ENCODE measurements at places on chromosomes 5 and 9.

GRCh38 chr5:168934169-168934568 lies 355.0 kb upstream of the PANK3 start:
- DNase-seq, result no peak

DNA sequence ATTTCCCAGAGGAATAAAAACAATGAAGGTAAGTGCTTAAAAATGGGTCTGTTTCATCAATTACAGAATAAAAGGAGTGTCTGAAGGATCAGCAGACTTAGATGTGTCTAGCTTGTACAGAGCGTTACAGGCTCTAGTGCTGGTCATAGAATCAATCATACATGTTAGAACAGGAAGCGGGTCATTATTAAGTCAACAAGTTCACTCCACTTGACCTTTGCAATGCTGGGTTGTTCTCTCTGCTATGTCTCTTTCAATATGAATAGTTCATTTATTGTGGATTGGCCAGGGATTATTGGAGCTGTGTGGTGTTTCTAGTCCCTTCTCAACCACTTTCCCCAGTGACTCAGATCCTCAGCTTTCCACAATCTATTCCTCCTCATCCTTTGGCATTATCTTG lies 20.7 kb upstream of the EGFLAM start:
- no peak for DNase-seq

- no peak for DNase-seq
These were observed 441.5 kb upstream of the PTGER4 start for GRCh38 chr5:40238066-40238745.

DNA sequence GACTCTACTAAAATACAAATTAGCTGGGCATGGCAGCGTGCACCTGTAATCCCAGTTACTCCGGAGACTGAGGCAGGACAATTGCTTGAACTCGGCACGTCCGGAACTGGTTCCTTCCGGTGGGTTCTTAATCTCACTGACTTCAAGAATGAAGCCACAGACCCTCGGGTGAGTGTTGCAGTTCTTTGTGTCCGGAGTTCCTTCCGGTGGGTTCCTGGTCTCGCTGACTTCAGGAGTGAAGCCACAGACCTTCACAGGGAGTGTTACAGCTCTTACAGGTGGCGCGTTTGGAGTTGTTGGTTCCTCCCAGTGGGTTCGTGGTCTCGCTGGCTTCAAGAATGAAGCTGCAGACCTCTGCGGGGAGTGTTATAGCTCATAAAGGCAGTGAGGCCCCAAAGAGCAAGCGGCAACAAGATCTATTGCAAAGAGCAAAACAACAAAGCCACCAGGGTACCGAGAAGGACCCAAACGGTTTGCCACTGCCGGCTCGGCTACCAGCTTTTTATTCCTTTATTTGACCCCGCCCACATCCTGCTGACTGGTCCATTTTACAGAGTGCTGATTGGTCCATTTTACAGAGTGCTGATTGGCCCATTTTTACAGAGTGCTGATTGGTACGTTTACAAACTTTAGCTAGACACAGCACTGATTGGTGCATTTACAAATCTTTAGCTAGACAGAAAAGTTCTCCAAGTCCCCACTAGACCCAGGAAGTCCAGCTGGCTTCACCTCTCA lies 28.6 kb upstream of the SLC6A19 start:
- DNase-seq, result no peak

DNA sequence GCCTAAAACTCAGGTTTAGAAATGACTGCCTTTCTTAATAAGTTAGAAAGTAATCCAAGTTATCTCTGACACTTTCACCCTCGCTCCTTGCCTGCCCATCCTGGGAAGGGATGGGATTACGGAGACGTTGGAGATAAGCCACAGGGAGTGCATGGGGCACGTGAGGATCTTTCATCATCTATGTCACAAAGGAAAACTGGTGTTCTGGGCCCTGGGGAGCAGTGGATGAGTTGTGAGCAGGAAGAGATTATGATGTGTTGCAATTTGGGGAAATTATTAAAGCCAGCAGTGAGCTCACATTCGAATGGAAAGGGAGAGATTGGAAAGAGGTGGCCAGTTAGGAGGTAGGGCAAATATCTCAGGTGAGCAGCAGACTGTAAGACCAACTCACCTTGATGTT lies 12.8 kb downstream of the AFAP1L1 start:
- no peak for DNase-seq

- no peak for DNase-seq
These were observed 169.2 kb downstream of the C9orf50 start for GRCh38 chr9:129451669-129452068.

- no peak for DNase-seq
These were observed 31.1 kb upstream of the FGF1 start for GRCh38 chr5:142716963-142717362.

DNA sequence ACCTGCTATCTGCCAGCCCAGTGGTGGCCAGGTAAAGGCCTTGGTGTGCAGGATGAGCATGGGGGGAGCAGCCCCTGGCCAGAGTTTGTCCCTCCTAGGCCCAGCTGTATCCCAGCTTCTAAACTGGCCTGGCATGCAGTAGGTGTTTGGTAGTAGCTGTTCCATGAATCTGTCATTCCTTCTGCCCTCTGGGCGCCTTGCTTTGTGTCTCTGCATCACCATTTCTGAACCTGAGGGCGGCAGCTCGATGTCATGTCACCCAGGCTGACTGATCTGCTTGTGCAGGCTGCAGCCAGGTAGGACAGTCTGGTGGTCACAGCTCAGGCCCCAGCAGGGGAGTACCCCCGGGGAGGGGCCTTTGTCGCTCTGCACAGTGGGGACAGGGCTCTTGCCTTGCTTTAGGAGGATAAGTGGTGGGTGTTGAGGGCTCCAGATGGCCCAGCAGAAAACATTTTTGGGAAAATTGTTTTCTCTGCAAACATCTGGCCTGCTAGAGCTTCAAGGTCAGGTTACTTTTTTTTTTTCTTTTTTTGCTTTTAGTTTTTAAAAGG lies 4.6 kb upstream of the SUSD3 start:
- no peak for DNase-seq
